Activated gamma-delta T cell (primary cell): ENCODE measurements at places on chromosomes 4 and X.

DNA sequence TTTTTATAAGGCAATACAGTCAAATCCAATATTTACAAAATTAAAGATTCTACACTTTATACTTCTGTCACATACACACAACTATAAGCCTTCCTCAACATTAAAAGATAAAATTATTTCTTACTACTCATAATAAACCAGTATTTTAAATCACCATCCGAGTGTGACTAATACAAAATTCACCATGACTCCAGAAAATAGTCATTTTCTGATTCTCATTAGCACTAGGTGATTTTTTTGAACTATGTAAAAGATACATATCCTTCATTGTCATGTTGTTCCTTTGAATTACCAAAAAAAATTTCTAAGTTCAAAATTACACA is 646 bp upstream of the SLC7A11 start:
- DNase-seq: no peak

DNA sequence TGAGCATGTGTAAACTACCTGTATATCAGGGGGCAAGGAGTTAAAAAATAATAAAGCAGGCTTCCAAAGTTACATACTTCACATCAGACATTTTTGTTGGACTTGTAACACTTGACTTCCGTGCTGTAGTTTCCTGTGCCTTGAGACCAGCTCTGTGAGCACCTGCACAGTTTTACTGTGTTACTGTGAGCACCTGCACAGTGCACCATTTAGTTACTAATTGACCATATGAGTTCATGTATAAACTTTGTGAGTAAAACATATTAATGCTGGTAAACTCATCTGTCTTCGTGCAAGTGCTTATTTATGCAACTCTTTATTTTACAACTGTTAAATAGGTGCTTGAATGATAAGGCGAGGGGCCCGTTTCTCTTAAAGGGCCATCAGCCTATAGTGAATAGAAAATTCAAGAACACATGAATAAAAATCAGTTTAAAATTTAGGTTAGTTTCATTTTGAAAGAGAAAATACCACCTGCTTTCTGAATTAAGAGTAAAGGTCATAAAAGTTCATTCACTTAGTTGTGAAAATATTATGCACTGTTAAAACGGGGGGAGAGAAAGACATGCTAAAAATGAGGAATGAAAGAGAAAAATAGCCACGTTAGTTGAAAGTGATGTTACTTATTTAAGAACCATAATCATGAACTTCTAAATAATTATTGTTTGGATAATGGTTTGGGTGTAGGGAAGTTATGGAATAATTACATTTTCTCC is 42.4 kb downstream of the USP9X start:
- no peak for DNase-seq

DNA sequence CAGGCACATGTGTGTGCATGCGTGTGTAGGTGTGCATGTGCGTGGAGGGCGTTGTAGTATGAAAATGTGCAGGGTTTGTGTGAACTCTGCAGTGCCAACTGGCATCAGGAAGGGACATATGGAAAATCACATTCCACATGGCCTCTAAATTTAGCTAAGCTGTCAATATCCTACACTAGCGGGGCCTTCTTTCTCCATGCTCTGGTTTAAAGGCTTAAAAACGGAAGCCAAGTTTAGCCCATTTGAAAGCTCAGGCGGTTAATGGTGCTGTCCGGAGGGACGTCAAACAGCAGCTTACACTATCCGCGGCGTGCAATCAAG is 144.1 kb upstream of the NOCT start:
- DNase-seq: no peak

- no peak for DNase-seq
These were observed 82.5 kb upstream of the AFF2 start for GRCh38 chrX:148417934-148418333.

DNA sequence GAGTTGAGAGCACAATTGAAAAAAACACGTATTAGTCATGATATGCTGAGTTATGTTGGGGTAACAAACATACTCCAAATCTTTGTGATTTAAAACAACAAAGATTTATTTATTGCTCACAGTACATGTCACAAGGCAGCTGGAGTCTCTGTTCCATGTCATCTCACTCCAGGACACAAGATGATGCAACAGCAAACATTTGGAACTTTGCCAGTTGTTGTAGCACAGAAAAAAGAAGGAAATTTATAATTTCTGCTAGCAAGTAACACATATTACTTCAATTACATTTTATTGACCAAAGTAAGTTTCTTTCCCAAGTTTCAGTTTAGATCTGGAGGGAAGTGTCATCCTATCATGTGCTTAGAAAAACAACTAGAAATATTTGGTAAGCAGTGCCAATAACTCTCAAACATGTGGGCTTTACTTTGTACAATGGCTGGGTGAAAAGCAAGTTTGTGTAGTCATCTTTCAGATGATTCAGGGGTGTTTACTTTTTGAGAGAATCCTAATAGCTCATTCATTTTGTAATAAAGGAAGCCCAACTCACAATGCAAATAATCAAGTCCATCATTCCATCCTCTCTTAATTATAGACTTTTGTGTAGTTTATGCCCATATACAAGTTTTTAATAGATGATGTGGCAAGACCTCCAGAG is 452.3 kb downstream of the ZIC3 start:
- DNase-seq: no peak

DNA sequence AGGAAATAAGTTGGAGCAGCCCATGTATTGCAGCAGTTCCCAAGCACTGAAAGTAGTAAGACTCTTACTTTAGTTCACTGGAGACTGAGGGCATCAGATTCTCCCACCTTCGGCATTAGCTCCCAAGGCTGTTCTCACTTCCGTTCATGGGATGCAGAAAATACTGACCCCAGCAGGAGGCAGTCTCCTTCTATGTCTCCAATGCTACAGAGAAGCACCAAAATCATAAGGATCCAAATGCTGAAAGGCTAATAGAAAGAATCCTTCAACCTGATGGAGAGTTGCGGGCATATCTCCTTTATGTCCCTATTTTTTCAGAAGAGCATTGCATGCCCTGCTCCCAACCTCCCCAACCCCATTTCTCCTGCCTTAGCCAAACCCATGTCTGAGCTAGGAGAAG is 32.4 kb downstream of the ADH7 start:
- DNase-seq: no peak

DNA sequence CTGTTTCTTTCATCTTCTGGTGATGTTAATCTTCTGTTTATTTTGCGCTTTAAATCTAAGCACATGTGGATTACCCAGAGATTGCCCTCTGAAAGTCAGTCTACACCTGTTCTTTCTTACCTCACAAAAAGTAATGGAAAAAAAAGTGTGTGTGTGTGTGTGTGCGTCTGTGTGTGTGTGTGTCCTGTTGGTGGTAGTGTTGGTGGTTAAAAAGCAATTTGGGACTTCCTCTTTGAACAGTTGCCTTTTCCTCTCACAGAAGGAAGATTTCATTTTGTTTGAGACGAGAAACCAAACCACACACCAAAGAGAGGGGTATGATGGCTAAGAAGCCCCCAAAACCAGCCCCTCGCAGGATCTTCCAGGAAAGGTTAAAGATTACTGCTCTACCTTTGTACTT is at the start of gene STAP1:
Gene STAP1 (plus strand): TSS at position 235 of the 400 bp plus-strand sequence. CDS start 83 bp downstream, at position 318.
- DNase-seq: no peak

DNA sequence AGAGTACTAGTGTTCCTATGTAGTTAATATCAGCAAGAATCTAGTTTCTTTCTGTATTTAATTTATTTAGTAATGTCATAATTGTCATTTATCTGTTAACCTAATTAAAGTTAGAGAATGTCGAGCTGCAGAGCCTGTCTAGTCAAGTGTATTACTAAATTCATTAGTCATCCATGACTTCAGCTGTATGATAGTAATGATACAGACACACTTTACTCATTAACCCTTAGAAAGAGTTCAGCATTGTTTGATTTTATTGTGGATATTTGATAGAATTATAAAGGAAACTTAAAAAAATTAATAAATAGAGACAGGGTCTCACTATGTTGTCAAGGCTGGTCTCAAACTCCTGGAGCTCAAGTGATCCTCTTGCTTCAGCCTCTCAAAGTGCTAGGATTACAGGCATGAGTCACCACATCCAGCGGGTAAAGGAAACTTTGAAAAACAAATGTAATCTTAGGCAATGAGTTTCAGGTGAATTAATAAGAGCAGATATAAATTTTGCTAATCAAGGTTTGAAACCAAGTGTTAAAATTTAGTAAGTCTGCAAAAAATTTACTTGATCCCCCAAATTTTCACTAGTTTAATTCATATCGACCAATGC is 110.6 kb downstream of the ANK2 start:
- no peak for DNase-seq

DNA sequence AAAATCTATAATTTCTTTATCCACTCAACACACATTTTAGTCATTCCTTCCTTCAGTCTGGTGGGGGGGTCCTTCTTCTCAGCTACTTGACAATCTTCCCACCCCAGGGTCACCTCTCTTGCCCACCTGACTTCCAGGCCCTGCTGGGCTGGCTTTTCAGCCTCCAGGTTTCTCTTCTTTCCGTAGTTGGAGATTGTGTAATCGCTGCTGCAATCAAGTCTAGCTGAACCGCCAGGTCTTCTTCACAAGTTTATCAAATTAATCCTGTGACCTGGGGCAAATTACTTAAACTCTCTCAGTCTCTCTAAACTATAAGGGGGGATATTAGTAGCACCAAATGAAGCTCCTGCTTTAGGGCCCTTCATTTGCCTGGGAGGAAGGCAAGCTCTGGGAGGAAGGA is 102.9 kb upstream of the TNIP3 start:
- DNase-seq: no peak

DNA sequence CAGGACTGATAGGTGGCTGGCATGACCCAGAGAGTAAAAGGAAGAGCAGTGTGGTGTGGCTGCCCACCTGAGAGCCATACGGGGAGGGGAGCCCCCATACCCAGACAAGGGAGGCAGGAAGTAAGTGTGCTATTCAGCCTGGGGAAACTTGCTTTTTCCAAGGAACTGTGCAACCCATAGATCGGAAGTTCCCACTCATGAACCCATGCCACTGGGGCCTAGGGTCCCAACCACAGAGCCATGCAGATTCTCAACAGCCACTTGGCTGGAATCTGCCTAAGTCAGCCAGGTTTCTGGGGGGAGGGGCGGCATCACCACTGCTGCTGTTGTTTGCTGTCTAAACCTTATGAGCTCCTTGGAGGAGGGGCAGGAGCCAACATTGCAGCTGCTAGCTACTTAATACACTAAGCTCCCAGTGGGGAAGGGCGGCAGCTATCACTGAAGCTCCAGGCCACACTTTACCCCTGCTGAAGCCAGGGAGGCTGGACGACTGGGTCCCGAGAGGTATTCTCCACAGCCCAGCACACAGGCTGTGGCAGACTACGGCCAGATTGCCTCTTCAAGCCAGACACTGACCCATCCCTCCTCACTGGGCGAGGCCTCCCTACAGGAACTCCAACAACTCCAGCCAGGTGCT is 410.4 kb downstream of the INPP4B start:
- no peak for DNase-seq

DNA sequence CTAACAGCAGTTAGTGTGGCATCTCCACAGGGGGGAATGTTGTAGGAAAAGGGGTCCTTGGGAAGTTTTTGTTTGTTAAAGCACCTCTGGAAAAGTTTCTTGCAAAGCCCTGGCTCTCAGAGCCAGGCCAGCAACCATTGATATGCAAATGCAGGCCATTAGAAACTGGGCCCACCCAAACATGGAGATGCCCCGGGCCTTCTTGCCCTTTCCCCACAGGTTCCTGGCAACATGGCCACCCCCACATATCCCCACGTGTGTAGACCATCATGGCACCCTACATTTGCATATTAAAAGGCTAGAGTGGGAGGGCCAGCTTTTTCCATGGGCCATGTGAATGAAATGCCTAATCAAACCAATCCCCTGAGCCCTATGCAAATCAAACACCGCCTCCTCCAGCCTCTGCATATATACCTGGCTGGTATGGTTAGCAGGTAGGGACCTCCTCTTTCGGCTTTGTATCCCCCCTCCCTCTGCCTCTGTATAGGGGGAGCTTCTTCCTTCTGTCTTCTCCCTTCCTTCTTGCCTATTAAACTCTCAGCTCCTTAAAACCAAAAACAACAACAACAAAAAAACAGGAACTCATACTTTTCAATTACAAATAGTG is 44.0 kb upstream of the ZCCHC13 start:
- no peak for DNase-seq

DNA sequence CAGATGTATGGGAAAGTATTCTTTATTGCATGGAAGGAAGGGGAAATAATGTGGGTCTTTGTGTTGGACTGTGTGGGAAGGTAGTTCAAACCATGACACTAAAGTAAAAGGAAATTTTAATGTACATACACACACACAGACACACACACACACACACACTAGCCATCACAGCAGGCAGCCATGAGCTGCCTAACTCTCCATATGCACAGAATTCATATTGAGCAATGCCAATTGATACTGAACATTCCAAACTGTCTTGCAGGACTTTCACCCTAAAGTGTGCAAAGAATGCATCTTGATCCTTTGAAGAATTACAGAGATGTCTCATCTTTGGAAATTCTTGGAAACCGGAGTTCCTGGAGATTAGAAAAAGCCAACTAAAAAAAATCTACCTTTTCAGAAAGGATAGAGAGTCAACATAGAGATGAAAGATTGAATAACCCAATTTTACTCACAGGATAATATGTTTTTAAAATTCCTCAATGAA is 120.6 kb upstream of the MBNL3 start:
- no peak for DNase-seq

DNA sequence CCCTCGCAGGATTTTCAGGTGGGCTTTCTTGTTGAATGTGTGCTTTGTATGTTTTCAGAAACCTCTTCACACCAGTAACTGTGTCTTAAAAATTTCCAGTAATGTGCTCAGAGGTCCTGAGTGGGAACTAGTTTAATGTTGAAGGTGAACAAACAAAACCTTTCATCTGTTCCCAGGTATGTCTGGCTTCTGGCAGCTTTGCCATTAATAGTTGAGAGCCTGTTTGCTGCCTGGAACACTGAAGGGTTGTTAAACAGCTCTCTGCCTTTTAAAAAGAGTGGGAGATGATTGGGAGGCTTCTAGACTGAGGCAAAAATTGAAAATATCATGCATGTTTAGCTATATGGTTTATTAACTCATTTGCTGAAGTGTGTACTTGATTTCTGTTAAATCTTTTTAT is 161.2 kb upstream of the AGTR2 start:
- DNase-seq: no peak

- no peak for DNase-seq
These were observed 578.9 kb upstream of the FAT1 start for GRCh38 chr4:187302457-187303150.

DNA sequence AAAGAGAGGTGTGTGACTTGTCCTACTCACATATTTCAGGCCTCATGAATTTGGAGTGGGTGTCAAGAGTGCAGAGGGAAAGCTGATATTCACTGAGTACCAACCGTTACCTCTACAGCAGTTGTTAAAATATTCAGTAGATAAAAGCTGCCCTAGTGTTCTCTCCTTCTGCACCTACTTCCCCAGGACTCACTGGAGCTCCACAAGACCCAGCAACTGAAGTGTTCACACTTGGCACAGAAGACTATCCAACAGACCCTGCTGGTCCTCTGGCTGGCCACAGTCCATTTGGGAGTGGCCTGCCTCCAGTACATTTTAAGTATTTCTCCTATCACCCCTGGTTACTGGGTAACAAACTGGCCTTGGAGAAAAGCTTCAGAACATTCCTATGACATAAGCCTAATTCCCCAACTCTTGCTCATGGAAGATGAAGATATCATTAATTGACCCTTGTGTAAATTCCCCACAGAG is 70.8 kb downstream of the PPARGC1A start:
- no peak for DNase-seq

- DNase-seq: no peak
These were observed 580.9 kb upstream of the ZFP42 start for GRCh38 chr4:187414716-187415115.
